Lung (tissue), 17 donors: ENCODE measurements at places on chromosomes 11 and 22.

- DNase-seq = peak; percentile 19
These were observed 10.4 kb upstream of the HSPA8 start for GRCh38 chr11:123072332-123072761.

- no peak for DNase-seq
These were observed 17.7 kb downstream of the TPCN2 start for GRCh38 chr11:69066122-69067112.

GRCh38 chr11:115996125-115996807, 492.1 kb upstream of the CADM1 start:
- DNase-seq = no peak

DNA sequence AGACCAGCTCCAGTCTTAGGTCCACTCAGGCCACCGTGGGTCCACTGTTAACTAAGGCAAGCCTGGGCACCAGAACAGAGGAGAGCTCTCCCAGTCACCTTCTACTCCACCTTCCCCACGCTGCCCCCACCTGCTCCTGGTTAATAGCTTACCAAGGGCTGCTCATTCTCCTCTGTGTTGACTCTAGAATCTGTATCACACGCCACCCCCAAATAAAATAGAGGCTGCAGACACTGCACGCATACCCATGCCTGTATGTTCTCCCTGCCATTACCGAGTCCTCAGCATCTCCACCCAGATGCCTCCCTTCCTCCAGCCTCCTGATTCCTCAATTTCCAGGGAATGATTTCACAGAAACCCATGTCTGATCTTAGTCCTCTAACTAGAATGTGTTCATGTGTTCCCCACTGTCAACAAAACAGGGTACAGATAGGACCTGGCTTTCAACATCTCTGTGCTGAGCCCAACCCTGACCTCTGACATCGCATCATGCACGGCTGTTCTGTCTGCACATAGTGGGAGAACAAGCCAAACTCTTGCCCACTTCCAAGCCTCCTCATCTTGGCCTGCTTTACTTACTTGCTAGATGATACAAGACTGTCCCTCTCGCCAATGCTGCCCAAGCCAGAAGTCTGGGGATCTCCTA, 49.8 kb downstream of the SMCO4 start:
- DNase-seq = no peak

- DNase-seq = peak; percentile 37
These were observed 183.9 kb downstream of the CEP164 start for GRCh38 chr11:117511483-117511930.

DNA sequence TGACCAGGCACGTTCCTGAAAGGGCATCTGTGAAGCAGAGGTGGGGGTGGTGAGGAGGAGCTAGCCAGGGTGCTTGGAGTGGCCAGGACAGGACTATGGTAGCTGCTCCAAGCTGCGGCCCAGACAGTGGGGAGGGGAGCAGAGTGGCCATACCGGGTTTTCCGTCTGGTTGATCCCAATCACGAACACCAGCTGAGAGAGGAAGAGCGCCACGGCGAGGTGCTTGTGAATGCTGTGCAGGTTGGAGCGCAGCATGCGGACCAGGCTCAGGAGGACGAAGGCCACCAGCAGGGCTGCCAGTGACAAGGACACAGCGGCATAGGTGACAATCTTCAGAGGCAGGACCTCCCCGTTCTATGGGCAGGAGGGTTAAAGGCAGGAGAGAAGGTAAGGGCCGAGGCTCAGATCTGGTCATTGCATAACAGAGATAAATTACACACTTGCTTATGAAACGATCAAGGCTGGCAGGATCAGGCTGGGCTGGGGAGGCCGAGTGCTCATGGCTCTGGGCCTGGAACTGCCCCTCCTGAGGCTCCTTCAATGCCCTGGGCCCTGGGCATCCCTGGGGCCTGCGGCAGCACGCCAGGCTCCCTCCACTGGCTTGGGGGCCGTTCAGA, 41.5 kb downstream of the TRMU start:
- no peak for DNase-seq

DNA sequence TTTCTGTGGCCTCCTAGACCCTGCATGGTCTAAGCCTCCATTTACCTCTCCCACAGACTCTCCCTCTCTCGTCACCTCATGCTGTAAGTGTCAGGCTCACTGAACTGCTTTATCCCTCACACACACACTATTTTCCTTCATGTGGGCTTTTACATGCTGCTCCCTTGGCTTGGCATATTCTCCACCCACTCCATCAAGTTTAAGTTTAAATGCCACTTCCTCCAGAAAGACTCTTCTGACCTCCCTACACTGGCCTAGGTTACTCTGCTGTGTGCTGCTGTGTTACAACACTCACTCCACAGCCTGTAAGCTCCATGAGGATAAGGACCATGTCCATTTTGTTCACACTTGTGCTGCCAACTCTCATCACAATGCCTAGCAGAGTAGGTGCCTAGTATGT, 2.5 kb downstream of the DCHS1 start:
- no peak for DNase-seq

- no peak for DNase-seq
These were observed 39.5 kb upstream of the GCAT start for GRCh38 chr22:37768273-37768672.

GRCh38 chr22:49957826-49958365, 2.7 kb upstream of the PIM3 start:
- no peak for DNase-seq

DNA sequence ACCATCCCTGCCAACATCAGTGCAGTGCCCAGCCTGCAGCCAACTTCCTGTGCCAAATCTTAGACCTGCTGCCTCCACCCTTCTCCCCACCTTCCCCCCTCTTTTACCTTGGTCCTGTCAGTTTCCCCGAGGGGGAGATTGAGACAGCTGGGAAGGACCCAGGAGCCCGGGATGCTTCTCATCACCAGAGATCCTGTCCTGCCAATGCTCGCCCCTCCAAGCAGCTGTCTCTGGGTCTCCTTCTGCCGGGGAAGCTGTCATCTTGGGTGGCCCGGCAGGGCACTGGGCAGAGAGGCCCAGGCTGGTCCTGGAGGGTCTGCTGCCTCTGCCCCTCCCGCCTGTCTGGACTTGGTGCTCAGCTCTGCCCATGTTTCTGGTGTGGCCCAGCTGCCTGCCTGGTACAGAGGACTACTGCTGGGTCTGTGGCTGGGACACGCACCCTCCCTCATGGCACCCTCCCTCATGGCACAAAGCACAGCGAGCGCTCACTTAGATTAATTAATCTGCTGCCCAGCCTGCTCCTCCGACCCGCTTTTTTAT, 60.4 kb upstream of the THY1 start:
- no peak for DNase-seq

DNA sequence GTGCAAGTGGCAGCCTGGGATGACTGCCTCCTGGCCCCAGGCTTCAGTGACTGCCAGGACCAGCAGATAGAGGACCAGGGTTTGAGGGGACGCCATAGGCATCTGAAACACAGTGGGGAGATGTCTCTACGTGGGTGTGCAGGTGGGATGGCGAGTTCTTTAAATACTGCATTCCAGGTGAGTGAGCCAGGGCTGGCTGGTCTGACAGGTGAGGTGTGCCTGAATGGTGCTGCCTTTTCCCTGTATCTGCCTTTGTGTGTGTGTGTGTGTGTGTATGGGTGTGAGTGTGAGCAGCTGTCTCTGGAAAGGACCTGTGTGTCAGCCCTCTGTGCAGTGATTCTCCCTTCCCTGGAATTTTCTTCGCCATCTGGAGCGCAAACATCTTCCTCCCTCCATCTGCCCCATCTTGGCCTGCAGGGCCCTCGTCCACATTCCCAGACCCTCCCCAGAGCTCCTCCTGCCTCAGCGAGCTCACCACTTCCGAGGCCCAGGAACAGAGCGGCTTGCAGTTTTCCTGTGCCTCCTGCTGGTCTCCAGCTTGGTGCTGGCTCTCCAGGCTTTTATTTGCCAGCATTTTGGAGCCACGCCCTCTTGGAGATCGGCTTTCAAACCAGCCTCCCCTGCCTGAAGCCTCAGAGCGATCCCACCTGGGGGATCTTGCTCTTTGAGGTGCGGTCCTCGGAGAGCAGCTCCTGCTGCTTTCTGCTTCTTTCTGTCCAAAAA, at the start of gene GPHA2:
Gene GPHA2 (minus strand): TSS at position 535 of the 723 bp plus-strand sequence. CDS start 433 bp downstream, at position 102.
- peak; percentile 23 for DNase-seq

- no peak for DNase-seq
These were observed 11.1 kb upstream of the ST3GAL4 start for GRCh38 chr11:126344141-126345080.

DNA sequence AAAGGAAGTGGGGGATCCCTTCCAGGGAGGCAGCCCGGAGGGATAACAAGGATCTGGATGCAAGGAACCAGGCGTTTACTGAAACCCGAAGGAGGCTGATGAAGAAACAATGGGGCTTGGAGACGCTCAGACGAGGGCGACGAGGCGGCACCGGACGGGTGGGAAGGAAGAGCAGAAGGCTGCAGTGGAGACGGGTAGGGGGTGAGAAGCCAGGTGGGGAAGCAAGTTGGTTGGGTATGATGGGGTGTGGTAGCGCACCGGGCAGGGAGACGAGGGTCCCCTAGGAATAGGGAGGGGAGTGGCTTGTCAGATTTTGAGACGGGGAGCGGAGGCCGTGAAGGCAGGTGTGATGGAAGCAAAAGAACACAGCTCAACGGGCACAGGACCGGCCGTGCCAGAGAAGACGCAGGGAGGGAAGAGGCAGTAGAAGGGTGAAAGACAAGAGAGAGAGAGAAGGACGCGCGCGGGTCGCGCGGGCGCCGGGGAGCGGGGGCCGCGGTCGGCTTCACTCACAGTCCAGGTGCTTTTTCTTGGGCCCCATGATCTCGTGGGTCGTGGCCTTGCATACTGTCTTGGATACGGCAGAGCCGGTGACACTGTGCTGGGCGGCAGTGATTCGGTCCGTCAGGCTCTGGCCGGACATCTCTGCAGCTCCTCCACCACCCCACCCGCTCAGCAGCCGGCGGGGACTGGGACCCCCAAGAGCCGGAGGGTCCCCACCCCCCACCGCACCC, 579 bp downstream of the PICALM start:
- DNase-seq = peak; percentile 68

GRCh38 chr22:23180301-23180892, at the start of gene BCR:
BCR (plus strand) TSS chr22:23180509; CDS start chr22:23180961, 452 bp downstream.
- DNase-seq = peak; percentile 69

DNA sequence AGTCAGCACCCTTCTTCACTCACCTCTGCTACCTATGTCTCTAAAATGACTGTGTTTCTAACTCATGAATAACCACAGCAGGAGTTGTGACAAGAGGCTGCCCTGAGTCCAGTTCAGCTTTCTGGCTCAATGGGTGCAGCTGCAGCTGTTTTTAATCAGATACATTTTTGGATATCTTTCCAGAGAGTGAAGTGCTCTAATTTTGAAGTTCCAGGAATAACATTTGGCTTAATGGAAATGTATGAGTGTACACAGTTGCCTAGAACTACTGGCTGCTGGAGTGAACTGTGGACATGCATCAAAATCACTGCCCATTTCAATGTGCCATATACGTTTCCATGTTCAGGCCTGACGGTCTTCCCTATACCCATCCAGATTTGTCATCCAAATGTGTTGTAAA, 769.5 kb upstream of the ANO3 start:
- peak; percentile 42 for DNase-seq

DNA sequence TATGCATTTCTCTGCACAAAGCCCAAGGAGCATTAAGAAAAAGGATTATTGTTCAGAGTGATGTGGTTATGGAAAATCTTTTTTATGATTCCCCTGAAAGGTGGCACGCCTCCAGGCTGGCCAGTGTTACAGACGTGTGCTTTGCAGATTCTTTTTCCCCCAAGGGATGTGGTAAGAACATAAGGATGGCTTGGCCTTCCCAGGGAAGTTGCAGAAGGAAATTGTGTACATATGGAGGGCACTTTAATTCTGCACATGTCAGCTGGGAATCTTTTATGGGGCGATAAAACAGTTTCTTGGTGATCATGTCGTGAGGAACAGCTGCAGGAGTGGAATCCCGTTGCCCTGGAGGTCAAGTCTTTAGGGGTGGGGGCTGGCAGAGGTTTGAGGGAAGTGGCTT, 9.7 kb downstream of the SMARCB1 start:
- no peak for DNase-seq

GRCh38 chr11:72454791-72455190, 20.5 kb upstream of the CLPB start:
- DNase-seq = no peak

DNA sequence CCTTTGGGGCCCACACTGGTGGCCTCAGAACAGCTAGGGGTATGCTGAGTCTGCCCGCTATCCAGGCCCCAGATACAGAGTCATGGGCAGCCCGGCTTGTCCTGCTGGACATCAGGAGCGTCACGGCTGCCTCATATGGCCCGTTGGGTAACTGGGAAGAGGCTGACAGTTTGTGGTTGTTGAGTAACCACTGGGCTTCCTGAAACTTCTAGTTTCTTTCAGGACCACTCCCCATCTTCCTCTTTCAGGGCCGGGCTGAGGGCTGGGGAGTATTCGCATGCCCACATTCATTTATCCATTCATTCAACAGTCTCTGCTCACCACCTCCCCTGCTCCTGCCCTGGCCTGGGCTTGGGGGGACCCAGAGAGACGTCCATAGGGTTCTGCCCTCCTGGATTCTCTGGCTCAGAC, 13.4 kb upstream of the P2RY2 start:
- DNase-seq = no peak

- no peak for DNase-seq
These were observed 304.2 kb upstream of the ZC3H12C start for GRCh38 chr11:109788948-109789490.

DNA sequence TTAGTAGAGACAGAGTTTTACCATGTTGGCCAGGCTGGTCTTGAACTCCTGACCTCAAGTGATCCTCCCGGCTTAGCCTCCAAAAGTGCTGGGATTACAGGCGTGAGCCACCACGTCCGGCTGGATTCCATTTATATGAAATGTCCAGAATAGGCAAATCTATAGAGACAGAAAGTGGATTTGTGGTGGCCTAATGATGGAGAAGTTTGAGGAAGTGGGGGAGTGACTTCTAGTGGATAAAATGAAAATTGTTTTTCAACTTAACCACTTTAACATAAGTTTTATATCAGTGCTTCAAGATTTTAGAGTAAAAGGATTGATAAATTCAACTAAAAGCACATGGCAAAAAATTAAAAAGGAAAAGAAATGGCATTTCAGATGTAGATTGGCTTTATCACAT, 66.2 kb downstream of the HIPK3 start:
- DNase-seq = no peak

- DNase-seq = no peak
These were observed 49.4 kb downstream of the BID start for GRCh38 chr22:17724678-17725499.

DNA sequence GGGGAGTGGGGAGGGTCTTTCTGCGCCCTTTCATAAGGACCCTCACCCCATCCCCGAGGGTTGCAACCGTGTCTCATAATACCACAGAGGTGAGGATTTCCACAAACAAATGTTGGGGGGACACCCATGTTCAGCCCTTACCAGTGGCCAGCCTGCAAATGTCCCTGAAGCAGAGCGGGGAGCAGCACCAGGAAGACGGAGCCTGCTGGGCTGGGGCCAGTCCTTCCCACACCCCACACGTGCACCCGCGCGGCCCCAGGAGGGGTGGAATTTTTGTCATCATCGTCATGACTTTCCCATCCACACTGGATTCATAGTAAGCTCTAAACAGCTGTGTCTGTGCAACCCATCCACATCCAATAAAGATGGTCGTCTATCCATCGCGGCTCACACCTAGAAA, 409.8 kb downstream of the BRD1 start:
- DNase-seq = no peak

- peak; percentile 75 for DNase-seq
These were observed 91.1 kb upstream of the LMO1 start for GRCh38 chr11:8354622-8355415.

GRCh38 chr11:12642040-12642439, 32.2 kb upstream of the TEAD1 start:
- peak; percentile 45 for DNase-seq

GRCh38 chr11:75356613-75357012, 5.2 kb upstream of the ARRB1 start:
- no peak for DNase-seq
